CD8-positive, alpha-beta memory T cell (primary cell): ENCODE measurements at places on chromosomes 5 and 9.
A peak's percentile ranks its signal among the peaks of the same experiment; 100 is the strongest.

DNA sequence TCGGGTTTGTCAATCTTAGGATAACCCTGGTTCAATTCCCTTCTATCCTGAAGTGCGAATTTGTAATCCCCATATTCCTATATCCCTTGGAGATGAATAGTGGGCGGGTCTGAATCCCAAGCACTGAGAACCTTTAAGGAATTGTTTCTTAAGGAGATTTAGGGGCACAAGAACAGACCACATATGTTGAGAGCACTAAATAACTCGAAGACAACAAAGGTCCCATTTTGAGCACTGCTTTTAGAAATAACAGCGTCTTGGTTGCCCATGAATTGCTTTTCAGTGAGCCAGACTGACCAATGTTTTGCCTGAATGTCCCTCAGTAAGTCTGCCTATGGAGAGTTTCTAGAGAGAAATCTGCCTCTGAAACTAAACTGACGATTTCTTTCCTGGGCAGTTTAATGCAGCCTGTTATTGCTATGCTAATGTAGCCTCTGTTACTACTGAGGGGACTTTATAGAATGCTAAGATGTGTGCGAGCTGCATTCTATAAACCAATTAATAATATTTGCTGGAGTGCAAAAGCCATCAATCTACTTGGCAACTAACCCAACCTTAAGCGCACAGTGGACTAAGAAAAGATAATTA, 445.0 kb upstream of the DMAC1 start:
- DNase-seq: no peak

- no peak for DNase-seq
Observed at GRCh38 chr5:177085985-177086653, 596 bp upstream of the FGFR4 start.

- DNase-seq: no peak
Observed at GRCh38 chr5:67897431-67897830, 318.1 kb upstream of the PIK3R1 start.

GRCh38 chr5:112127861-112128260, 291.2 kb downstream of the EPB41L4A start:
- DNase-seq: no peak

- DNase-seq: no peak
Observed at GRCh38 chr9:113219186-113219936, 1.7 kb downstream of the FKBP15 start.

DNA sequence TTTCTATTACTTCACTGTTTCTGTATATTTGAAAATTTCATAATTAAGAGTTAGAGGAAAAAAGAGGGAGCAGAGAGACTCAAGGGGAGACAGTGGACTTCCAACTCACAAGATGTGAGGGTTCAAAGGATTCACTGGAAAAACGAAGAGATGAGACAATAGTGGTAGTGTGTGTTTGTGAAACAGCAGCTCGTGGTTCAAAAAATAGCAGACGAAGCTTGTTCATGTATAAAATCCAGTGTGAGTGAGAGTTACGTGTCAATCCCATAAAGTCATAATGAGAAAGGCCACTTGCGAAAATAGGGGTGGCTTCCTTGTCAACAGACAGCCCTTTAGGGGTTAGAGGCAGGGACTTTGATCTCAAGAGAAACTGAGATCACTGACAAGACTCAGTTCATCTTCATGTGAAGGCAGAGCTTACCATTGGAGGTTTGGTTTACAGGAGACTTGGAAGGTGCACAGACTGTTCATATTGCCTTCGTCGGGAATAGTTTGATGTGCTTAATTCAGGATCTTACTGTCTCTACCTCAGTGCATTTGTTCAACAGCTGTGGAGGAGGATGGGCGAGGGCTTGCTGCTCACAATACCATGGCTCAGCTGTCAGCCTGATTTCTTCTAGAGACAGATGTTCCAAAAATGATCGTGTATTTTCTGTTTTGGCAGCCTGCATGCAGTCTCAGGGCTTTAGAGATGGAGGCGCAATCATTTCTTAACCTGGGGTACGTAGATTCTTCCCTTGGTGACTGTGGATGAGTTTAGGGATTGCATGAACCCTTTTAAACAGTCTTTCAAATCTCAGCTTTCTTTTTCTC, 105.7 kb upstream of the KLF9 start:
- no peak for DNase-seq

GRCh38 chr5:74261421-74261820, 379.1 kb downstream of the ENC1 start:
- no peak for DNase-seq

GRCh38 chr5:11104651-11105112, 343.6 kb upstream of the DAP start:
- no peak for DNase-seq

GRCh38 chr5:84603568-84604185, 219.0 kb upstream of the EDIL3 start:
- DNase-seq: no peak

- peak; percentile 30 for DNase-seq
Observed at GRCh38 chr9:90870621-90871326, 69.2 kb downstream of the SYK start.

- DNase-seq: no peak
Observed at GRCh38 chr5:160959804-160960203, 107.8 kb upstream of the ATP10B start.
